ENCODE measurements at places on chromosomes 3 and 15.

- DNase-seq, result no peak
Observed at GRCh38 chr3:53139906-53140846, 9.9 kb upstream of the RFT1 start.

GRCh38 chr15:95416576-95416975 lies 913.9 kb upstream of the NR2F2 start:
- no peak for DNase-seq

DNA sequence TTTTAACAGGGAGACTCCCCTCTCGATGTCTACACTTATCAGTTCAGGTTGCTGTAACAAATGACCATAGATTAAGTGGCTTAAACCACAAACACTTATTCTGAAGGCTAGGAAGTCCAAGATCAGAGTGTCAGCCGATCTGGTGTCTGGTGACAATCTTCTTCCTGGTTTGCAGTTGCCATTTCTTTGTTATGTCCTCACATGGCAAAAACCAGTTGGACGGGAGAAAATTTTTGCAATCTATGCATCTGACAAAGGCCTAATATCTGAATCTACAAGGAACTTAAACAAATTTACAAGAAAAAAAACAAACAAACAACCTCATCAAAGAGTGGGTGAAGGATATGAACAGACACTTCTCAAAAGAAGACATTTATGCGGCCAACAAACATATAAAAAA lies 116.9 kb upstream of the FOXB1 start:
- no peak for DNase-seq

- DNase-seq, result no peak
Observed at GRCh38 chr3:34213478-34213877, 415.0 kb downstream of the PDCD6IP start.

GRCh38 chr3:149280671-149281349 lies 52.6 kb downstream of the TM4SF18 start:
- no peak for DNase-seq

GRCh38 chr3:151259664-151260063 lies 18.7 kb downstream of the P2RY14 start:
- DNase-seq, result no peak

- no peak for DNase-seq
Observed at GRCh38 chr3:47404955-47405790, 24.4 kb downstream of the PTPN23 start.

GRCh38 chr15:76235186-76235826 lies 76.0 kb downstream of the ETFA start:
- DNase-seq, result no peak

GRCh38 chr15:40695469-40695890 lies 506 bp downstream of the RAD51 start:
- DNase-seq, result no peak

DNA sequence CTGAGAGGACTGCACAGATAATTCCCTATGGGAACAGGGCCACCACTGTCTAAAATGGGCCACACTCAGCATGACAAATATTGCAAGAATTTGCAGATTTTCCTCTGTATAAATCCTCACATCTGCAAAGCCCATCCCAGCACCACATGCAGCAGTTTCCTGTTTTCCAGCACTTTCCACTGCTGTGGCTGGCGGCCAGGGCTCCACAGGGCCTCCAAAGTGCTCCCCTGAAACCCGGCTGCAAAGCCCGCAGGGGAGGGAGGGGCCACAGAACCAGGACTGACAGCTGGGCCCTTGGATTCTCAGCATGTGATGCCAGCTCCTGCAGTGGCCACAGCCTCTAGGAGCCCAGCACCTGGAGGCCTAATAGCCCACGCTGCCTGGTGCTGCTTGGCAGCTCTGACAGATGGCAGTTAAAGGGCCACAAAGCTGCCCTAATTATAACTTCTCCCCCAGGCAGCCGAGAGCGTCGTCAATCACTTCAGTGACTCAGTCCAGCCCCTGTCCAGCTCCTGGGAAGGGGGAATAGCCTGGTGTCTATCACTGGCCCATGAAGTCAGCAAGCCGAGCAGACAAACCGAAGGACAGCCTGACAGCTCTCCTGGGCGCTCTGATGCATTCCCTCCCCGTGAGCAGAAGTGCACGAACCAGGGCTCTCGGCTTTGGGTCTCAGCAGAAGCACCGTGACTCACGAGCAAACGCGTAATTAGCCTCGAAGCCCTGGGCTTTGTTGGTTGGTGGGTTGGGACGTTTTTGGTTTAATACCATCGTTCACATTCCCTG lies 4.7 kb downstream of the LRRC15 start:
- DNase-seq, result no peak

GRCh38 chr3:151210676-151211381 lies 7.8 kb upstream of the GPR171 start:
- no peak for DNase-seq

DNA sequence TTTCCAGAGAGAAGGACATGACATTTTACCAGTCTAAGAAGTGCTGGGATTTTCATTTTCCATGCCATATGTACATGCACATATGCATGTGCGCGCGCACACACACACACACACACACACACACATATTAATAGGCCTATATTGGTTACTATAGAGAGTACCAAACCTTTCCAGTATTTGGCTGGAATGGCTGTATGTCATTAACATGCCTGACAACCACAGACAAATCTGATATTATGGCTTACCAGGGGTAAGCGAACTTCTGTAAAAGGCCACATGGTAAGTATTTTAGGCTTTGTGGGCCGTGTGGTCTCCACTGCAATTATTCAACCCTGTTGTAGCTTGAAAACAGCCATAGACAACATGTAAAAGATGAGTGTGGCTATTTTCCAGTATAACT lies 97.2 kb upstream of the TSPAN3 start:
- no peak for DNase-seq

GRCh38 chr3:106086636-106087035 lies 217.8 kb upstream of the CBLB start:
- no peak for DNase-seq

GRCh38 chr3:6803619-6804018 lies 57.3 kb upstream of the GRM7 start:
- DNase-seq, result no peak

- no peak for DNase-seq
Observed at GRCh38 chr15:62133141-62133540, 31.9 kb downstream of the C2CD4B start.

DNA sequence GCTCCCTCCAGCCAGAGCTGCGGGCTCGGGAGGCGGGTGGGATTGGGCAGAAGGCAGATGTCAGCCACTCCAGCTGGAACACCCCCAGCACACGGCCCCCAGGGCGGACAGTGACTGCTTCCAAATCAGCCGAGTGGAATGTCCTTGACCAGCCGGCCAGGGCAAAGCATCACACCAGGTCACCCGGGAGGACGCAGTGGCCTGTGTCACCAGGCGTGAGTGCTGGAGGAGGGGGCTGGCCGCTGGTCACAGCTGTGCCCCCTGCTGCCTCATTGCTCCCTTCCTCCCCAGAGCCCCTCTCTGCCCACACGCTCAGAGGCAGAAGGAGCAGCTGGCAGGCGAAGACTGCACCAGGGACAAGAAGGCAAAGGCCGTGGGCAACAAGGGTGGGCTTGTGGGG lies 33.5 kb downstream of the NTRK3 start:
- no peak for DNase-seq

DNA sequence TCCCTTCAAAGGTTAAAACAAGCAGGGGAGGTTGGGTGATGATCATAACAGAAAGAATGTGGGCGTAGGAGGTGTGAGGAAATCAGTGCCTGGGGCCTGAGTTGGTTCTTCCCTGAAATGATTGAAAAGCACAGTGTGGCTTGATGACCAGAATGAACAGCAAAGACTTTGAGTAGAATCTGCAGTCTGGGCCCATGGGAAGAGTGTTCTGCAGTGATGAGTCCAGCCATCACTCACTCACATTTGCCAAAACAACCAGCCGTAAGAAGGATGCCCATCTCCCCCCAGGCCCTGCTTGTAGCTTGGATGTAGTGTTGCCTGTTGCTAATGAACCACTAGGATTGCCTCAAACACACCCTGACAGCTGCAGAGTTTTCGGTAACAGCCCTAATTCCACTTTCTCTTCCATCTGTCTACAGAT lies 67.9 kb downstream of the VGLL3 start:
- no peak for DNase-seq

DNA sequence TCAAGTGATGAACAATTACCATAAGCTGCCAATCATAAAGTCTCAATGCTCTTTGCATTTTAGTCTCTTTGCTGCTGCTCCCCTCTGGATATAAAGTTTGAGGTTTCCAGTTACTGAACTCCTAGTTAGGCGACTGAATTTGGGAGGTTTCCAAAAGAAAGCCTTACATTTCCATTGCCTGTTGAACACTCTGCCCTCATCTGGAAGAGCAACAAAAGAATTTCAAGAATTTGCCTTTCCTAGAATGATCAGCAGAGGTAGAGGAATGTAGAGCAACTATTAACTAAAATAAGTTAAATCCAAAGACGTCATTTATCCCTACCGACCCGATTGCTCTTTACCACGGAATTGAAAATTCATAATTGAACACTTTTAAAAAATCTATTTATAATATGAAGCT lies 53.4 kb upstream of the PRICKLE2 start:
- no peak for DNase-seq

- DNase-seq, result no peak
Observed at GRCh38 chr3:22907796-22908195, 295.3 kb upstream of the UBE2E2 start.

GRCh38 chr3:100297784-100298183 lies 36.8 kb upstream of the NIT2 start:
- no peak for DNase-seq

DNA sequence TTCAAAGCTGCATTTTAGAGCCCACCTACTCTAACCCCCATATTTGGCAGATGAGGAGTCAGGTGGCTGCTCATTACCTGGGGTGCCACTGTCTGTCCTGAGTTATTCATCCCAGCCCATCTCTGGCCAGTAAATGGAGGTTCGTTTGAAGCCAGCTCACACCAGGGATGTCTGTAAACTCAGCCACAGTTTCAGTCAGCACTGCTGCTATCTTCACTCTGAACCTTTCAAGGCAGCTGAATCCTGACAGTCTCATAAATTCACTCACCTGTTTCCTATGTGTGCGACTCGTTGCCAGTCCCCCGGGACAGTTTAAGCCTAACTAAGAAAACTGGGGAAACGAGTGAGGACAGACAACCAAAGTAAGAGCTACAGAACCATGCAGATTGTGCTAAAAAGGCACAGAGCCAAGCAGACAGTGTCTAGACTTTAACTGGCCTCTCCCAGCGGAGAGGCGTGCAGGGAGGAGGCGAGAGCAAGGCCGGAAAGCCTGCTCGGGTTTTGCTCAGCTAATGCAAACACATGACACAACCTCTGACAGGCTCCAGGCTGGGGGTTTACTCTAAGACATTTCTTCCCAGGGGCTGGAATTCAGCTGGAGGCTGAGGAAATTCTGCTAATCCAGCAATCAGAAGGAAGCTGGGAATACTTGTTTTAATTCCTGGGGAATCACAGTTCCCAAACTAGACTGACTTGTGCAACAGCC lies 12.0 kb downstream of the FSTL1 start:
- DNase-seq, result no peak

DNA sequence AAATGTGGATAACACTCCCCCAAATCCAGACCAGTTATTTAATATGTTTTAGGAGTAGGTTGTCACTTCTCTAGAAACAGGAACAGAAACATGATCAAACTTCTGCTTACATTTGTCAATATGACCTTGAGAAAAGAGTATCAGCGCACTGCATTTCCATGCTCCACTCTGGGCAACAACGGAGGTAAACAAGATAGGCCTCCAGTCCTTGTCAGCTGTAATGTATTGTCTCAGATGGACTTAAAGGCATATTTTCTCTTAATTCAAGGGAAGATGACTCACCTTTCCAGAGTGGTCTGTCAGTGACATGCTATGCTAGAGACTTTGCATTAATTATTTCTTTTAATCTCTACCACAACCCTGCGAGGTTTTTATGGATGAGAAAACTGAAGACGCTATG lies 51.6 kb upstream of the TCF12 start:
- DNase-seq, result no peak

DNA sequence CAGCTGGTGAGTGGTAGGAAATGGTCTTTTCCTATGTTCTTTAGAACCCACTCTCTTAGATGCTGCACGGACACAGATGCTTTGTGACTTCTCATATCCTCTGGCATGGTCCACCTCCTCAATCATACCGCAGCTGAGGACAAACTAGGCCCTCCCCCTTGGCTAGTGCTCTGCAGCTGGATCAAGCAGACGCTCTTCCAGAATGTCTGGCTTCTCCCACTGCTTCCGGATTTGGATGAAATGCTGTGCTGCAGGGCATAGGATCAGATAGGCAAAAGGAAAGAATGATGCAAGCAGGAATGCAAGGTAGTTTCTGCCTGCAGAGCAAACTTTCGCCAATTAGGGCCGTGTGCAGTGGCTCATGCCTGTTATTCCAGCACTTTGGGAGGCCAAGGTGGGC lies 75.7 kb upstream of the SLC4A7 start:
- no peak for DNase-seq

GRCh38 chr3:110126065-110126464 lies 788.7 kb upstream of the DPPA4 start:
- no peak for DNase-seq

GRCh38 chr15:39959411-39959810 lies 25.5 kb downstream of the EIF2AK4 start:
- DNase-seq, result no peak

GRCh38 chr15:75648156-75649000 lies 666 bp downstream of the SNX33 start:
- no peak for DNase-seq

GRCh38 chr15:93025625-93025982 lies 63.4 kb downstream of the RGMA start:
- DNase-seq, result no peak

GRCh38 chr3:102896851-102897621 lies 462.2 kb downstream of the ZPLD1 start:
- no peak for DNase-seq

DNA sequence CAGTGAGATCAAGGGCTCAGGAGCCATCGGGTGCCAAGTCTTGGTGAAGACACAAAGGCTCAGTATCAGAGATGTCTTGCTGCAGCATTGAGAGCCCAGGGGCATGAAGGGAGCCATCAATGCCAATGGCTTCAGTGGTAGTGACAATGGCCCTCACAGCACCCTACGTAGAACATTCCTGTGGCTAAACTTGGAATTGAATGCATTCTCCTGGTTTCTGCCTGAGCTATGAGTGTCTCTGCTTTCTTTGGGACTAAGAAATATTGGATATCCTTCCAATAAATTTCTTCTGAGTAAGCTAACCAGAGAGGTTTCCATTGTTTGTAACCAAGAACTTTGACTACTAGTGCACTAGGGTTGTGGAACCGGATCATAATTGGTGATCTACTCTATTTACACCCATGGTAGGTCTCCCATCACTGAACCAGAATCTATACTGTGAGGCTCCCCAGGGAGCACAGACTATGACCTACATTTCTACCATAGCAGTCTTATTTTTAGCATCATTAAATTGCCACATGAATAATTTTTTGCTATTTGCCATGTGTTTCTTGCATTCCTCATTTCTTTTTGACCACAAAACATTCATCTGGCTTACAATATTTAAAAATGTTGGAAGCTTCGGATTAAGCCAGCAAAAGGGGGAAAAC lies 31.6 kb upstream of the PDZRN3 start:
- DNase-seq, result no peak

Data from central memory CD8-positive, alpha-beta T cell (primary cell).